Naive B cell (primary cell): ENCODE measurements at places on chromosomes 16 and 17. TPM values are rescaled to one million over a fixed set of nuclear protein-coding genes. Genes with fewer than 3 reads are reported as not detected.

DNA sequence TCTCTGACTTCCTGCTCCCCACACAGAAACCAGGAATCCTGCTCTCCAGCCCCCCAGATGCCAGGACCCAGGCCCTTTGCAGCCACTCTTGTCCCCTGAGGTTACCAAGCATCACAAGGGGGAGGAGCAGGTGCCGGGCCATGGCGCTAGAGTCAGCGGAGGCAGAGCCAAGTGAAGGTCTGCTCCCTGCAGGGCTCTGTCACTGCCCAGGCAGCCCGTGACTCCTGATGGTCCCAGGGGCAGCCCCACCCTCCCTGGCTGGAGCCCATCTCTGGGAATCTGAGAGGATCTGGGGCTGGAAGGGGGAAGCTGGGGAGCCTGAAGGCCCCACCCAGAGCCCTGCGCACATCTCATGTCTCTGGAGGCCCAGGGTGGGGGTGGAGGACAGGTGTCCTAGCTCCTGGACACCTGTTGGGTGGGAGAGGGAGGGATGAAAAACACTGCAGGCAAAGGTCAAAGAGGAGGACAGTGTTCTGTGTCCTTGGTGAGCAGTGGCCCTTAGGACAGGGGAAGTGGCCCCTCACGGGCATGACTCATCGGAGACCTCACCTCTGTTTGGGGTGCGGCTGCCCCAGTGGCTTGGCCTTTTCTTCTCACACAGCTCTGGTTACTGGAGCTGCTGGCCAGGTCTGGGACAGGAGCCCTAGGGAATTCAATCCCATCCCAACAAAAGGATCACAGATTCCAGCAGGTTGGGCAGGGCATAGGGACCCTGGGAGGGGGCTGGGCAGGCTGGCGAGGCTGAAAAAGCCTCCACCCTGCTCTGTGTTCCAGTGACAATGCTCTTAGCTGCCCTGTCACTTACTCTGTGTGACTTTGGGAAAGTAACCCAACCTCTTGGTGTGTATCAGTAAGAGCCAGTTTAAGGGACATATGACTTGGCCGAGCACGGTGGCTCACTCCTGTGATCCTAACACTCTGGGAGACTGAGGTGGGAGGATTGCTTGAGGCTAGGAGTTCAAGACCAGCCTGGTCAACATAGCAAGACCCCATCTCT is at the start of gene PRSS36:
TSS of gene PRSS36 (minus strand) at position 173 of the 997 bp plus-strand sequence. CDS start at position 142, 31 bp downstream.
- no peak for DNase-seq
- H3K36me3 ChIP-seq: no peaks in the 10 kb centered on the region
- H3K27ac ChIP-seq: no peak within 1 kb of the TSS

DNA sequence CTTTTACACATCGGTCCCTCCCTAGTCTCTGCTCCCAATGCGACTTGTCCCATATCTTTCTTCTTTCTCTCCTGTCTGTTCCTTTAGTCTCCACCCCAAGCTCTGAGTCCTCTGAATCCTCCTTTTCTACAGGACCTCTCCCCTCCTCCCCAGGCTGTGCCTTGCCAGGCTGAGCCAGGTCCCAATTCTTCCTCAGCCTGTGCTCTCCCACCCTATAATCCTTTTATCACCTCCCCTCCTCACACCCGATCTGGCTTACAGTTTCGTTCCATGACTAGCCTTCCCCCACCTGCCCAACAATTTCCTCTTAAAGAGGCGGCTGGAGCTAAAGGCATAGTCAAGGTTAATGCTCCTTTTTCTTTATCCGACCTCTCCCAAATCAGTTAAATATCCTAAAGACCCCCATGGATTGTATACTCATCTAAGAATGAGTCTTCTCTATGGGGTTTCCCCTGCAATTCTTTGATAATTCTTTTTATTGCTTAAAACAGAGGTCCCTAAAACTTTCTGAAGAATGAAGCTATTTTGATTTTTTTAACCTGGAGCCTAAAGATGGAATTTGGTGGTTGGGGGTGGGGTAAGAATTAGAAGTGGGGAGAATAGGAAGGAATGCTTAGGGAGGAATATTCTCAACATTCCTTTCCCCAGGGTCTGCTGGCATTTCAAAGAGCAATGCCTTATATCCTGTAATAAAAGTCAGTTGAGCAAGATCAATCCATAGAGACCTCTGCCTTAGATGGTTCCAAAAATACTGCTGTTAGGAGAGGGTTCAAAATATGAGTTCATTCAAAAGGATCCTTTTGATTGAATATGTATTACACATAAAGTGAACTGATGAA is 102.8 kb downstream of the MYO1D start:
- H3K36me3 ChIP-seq: no peaks in the 10 kb centered on the region
- H3K27me3 ChIP-seq: no peaks in the 10 kb centered on the region
- H3K27ac ChIP-seq: no peak overlapping the region
- no peak for DNase-seq
- no peak overlapping the region for H3K4me3 ChIP-seq

GRCh38 chr16:87206646-87207451 is 110.3 kb downstream of the C16orf95 start:
- H3K27me3 ChIP-seq: peaks cover 4% of the 10 kb centered on the region
- H3K4me1 ChIP-seq: no peaks in the 10 kb centered on the region
- no peak overlapping the region for H3K4me3 ChIP-seq
- DNase-seq: no peak

DNA sequence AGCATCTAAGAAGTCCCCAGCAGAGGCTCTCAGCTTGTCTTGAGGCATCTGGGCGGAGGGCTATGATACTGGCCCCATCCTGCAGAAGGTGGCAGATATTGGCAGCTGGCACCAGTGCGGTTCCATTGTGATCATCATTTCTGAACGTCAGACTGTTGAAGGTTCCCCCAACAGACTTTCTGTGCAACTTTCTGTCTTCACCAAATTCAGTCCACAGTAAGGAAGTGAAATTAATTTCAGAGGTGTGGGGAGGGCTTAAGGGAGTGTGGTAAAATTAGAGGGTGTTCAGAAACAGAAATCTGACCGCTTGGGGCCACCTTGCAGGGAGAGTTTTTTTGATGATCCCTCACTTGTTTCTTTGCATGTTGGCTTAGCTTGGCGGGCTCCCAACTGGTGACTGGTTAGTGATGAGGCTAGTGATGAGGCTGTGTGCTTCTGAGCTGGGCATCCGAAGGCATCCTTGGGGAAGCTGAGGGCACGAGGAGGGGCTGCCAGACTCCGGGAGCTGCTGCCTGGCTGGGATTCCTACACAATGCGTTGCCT is at the start of gene CIITA:
TSS of gene CIITA (plus strand) at position 404 of the 543 bp plus-strand sequence. CDS start at position 533, 129 bp downstream.
- peak; percentile 92 for DNase-seq
- peak within 1 kb of the TSS; percentile 98 for H3K27ac ChIP-seq
- H3K27me3 ChIP-seq: no peaks in the 10 kb centered on the region

DNA sequence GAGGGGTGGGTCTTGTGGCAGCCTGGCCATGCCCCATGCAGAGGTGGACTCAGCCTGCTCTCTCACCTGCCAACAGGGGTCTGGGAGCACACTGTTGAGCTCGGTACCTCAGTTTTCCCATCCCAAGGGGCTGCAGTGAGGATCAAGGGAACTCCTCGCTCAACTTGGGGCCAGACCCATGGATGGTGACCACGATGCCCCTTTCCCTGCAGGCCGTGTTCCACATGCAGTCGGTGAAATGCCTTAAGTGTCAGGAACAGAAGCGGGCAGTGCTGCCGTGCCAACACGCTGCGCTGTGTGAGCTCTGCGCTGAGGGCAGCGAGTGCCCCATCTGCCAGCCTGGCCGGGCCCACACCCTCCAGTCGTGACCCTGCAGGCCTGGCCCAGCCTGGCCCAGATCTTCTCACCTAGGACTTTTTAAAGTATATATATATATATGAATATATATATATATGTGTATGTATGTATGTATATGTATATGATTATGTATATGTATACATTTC is 20.1 kb downstream of the UNC13D start:
- no peak for DNase-seq
- H3K27ac ChIP-seq: no peak overlapping the region
- no peak overlapping the region for H3K4me3 ChIP-seq
- H3K4me1 ChIP-seq: peaks cover 10% of the 10 kb centered on the region

GRCh38 chr17:59219992-59220327 is 351 bp upstream of the GDPD1 start:
- H3K4me3 ChIP-seq: peak overlapping the region; percentile 99
- peaks cover 11% of the 10 kb centered on the region for H3K4me1 ChIP-seq
- no peaks in the 10 kb centered on the region for H3K27me3 ChIP-seq
- H3K36me3 ChIP-seq: no peaks in the 10 kb centered on the region

- no peaks in the 10 kb centered on the region for H3K36me3 ChIP-seq
- peaks cover 54% of the 10 kb centered on the region for H3K27me3 ChIP-seq
- H3K27ac ChIP-seq: no peak overlapping the region
- no peak overlapping the region for H3K4me3 ChIP-seq
- no peaks in the 10 kb centered on the region for H3K4me1 ChIP-seq
Measured at GRCh38 chr16:28260193-28260592, 32.1 kb upstream of the SBK1 start.

- peaks cover 38% of the 10 kb centered on the region for H3K4me1 ChIP-seq
- H3K4me3 ChIP-seq: peak overlapping the region; percentile 89
- DNase-seq: no peak
- H3K27ac ChIP-seq: peak overlapping the region; percentile 17
- H3K27me3 ChIP-seq: no peaks in the 10 kb centered on the region
Measured at GRCh38 chr16:2008631-2009163, 924 bp downstream of the ZNF598 start.

DNA sequence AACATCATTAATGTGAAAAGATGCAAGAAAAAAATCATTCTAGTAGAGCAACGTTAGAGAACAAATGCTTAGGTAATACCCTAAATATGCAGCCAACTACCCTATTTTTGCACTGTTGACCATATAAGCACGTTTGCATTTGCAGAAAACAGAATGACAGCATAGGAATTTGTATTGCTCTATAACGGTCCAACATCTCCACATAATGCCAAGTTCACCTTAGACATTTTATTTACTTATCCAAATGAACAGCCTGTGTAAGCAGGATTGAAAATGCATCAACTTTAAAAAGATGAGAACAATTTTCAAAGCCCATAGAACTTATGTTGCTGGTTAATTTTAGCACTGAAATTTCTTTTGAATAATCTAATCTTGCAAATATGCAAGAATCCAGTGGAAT is 19.1 kb upstream of the RSL1D1 start:
- no peak overlapping the region for H3K4me3 ChIP-seq
- DNase-seq: no peak
- no peaks in the 10 kb centered on the region for H3K27me3 ChIP-seq
- H3K27ac ChIP-seq: no peak overlapping the region
- peaks cover 6% of the 10 kb centered on the region for H3K4me1 ChIP-seq

DNA sequence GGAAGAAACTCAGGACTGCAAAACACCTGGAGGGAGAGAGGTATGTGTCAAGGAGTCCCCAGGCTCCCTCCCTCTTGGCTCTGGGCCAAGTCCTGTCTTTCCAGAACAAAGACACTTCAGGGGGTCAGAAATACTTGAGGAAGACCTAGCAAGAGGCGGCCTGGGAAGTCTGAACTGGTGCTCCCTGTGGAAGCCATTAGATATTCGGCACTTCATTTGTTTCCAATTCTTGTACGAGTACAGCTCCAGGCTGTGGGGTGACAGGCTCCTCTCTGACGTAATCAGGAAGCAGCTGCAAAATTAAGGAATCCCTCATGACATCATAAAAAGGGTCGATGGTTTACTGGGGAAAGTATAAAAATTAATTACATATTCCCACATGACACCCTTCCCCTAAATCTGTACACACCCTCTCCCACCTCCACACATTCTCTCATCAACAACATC is 108.7 kb downstream of the SMG6 start:
- no peak overlapping the region for H3K4me3 ChIP-seq
- DNase-seq: no peak
- peaks cover 16% of the 10 kb centered on the region for H3K36me3 ChIP-seq
- no peak overlapping the region for H3K27ac ChIP-seq
- peaks cover 9% of the 10 kb centered on the region for H3K4me1 ChIP-seq

DNA sequence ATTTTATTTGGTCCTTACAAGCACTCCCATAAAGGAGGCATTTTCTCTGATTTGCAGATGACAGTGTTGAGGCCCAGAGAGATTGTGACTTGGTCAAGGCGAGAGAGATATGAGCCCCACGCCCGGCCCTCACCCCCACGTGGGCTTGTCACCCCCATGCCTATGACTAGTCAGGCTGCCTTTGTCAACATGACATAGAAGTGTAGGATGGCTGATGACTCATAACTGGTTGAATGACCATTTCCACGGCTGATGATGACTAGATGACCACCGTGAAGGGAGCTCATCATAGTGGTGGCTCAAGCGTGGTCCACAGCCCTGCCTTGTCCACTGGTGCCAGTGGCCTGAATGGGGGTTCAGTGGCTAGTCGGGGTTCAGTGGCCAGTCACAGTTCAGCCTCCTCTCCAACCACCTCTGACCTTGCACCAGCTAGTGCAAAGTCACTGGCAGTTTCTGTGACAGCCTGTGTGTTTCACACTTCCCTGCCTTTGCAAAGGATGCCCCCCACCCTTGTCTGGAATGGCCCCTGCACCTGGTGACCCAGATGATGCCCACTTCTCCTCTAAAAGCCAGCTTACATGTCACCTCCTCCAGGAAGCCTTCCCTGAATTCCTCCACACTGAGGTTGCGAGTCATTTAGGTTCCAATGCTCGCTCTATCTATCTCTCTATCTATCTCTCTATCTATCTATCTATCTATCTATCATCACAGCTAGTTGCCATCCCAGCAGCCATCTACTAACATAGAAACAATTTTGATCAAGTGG is 3.8 kb upstream of the WSCD1 start:
- H3K4me1 ChIP-seq: peaks cover 13% of the 10 kb centered on the region
- peaks cover 76% of the 10 kb centered on the region for H3K27me3 ChIP-seq
- no peak overlapping the region for H3K27ac ChIP-seq
- H3K4me3 ChIP-seq: no peak overlapping the region
- DNase-seq: no peak

DNA sequence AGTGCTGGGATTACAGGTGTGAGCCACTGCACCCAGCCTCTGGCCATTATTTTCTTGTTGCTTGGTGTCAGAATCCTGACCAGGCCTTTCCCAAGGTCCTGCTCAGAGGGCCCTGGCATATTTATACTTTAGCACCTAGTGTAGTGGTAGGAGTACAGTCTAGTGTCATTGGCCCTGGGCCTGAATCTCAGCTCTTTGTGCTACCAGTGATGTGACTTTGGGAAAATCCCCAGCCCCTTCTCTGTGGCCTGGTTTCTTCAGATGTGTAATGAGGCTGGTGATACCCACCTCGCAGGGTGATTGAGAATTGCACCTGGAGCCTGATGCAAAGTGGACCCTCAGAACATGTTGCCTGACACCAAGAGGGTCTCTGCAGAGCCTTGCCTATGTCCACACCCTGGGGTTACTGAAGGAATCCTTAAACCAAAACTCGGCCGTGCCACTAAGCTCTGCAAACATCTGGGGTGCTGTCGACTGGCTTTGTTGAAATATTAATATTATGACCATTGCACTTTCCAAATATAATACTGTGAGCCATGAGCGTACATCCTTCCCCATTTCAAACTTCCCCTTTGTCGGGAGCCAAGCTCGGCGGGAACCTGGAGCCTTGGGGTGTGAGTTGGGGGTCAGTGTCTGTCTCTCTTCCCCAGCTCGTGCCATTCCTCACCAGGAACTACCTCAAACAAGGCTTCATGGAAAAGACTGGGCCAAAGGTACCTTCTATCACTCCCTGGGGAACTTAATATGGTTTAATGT is 18.0 kb upstream of the RNF135 start:
- H3K4me1 ChIP-seq: peaks cover 55% of the 10 kb centered on the region
- H3K4me3 ChIP-seq: peak overlapping the region; percentile 57
- DNase-seq: peak; percentile 42
- H3K27me3 ChIP-seq: no peaks in the 10 kb centered on the region
- no peaks in the 10 kb centered on the region for H3K36me3 ChIP-seq
- peak overlapping the region; percentile 77 for H3K27ac ChIP-seq

Gene TNP2
- not detected for polyA plus RNA-seq

Gene KRTAP2-1
- not detected for polyA plus RNA-seq

Gene CDH11
- not detected for polyA plus RNA-seq

Gene MYLK3
- not detected for polyA plus RNA-seq

Gene TBC1D3G
- polyA plus RNA-seq: 0.31 TPM

Gene MYH2
- not detected for polyA plus RNA-seq
